ENCODE measurements at places on chromosomes 1 and 21.

- no peak for DNase-seq
These were observed 47.6 kb upstream of the LRP8 start for GRCh38 chr1:53375440-53375839.

GRCh38 chr1:154969246-154969645 is 1.3 kb downstream of the SHC1 start:
- no peak for DNase-seq

DNA sequence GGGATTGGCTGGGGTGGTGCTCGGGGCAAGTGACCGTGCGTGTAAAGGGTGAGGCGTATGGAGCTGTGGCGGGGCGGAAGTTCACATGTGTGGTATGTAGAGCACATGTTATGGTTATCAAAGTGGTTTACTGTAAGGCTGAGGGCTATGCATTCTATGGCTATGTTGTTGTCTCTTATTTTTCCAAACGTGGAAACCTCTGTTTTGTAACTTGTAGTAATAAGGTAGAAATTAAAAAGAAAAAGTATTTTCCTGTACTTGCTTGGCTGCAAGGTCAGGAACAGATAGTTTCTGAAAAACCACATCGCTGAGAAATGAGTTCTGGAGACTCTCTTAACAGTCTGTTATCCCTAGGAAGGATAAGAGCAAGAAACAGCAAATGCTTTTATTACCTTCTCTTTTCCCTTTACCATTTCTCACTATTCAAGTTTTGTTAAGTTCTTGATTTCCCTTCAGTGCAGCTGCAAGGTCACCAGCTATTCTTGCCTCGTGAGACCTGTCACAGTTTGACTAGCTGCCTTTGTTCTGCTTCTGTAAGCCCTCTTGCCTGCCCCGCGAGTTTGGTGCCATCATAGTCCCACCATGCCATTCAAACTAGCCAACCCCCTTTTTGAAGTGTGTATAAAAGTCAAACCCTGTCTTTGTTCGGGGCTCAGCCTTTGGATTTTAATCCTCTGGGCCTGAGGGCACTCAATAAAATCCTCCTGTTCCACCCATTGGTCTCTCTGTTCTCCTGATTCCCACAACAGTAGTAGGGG is 9.5 kb downstream of the RNU1-2 start:
- DNase-seq, result no peak

DNA sequence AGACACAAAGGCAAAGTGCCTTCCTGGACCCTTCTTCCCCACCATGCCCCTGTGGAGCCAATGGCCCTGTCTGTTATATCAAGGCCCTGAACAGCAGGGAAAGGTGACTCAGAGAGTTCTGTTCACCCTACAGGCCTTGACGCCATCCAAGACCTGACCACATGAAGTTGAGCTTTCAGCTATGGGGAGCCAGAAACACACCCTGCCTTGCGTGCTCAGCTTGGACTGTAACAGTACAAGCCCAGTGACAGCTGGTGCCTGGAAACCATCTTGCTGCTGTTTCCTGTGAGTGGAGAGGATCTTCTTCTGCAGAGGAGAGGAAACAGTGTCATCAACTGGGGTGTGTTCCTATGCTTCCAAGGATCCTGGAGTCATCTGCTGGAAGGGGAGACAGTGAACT is 165.0 kb upstream of the IRF2BP2 start:
- DNase-seq, result no peak

- no peak for DNase-seq
These were observed 3.8 kb downstream of the SMIM1 start for GRCh38 chr1:3776231-3776961.

DNA sequence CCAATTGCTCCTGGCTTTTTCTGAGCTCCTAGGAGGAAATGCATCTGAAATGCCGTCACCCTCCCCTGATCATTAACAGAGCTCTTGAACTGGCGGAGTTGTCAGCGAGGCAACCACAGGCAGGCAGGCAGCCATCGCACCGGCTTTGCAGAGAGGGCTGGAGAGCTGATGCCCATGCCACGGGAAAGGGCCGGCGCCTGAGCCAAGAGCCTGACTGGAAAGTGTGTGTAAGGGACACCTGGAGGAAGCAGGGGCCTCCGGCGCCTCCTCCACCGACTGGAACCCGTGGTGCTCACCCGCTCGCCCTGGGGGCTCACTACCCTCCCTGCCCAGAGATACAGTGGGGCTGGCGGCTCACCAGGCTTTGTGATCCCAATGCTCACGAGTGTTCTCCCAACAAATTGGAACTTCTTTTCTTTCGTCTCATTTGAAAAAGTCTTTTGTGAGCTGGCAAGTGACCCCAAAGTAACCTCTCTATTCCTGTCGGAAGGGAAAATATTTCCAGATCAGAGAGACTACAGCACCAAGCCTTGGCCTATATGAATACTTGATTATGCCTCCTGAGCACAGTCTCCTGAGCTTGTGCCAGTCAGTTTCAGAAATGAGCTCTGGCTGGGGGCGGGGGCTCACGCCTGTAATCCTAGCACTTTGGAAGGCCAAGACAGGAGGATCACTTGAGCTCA is 97.7 kb upstream of the SLC25A33 start:
- DNase-seq, result no peak

GRCh38 chr1:207883104-207883651 is 27.7 kb downstream of the CD34 start:
- DNase-seq, result no peak

- no peak for DNase-seq
These were observed 2.5 kb upstream of the CHTOP start for GRCh38 chr1:153631047-153632022.

DNA sequence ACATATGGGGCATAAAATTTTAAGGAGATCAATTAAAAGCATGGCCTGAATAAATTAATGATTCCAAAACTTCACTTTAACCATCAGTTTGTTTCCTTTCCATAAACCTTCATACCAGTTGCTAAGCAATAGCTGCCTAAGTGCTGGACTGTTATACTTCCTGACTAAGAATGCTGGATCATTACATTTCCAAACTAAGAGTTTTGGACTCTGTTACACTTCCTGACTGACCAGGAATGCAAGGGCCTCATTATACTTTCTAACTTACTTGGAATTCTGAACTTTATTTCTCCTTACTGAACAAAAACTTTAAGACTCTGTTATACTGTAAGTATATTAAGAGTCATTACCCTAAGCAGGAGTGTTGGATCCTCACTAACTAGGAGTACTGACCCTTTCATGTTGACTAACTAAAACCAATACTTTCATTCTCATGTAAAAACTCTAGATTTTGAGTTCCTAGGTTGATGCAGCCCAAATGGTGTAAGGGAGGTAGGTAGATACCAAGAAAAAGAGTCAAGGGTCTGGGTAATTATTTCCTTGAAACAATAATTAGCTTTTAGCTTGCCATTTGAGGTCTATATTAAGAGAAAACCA is 118.2 kb downstream of the FAF1 start:
- no peak for DNase-seq

DNA sequence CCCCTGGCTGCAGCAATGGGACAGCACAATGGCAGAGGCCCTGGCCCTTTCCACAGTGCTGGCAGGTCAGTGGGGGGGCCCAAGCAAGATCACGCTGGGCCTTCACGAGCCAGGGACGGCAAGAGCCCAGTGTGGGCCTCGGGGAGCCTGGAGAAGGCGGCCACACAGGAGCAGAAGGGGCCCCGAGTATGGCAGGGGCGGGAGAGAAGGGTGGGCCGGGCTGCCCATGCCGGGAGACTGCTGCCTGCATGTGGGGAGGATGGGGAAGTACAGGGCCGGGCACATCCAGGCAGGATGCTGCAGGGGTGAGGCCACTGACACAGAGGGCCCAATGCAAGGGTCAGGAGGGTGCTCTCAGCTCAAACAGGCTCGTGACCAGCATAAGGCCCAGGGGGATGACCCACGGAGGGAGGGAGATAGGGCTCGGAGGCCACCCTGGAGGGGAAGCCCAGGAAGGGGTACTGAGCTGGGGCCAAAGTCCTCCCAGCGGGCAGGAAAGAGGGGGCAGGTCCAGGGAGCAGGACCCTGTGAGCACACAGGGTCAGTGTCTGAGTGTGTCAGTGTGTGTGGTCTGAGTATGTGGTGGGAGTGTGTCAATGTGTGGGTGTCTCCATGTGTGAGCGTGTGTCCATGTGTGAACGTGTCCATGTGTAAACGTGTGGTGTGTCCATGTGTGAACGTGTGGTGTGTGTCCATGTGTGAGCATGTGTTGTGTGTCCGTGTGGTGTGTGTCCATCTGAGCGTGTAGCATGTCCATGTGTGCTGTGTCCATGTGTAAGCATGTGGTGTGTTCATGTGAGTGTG is 13.1 kb downstream of the SLC19A1 start:
- no peak for DNase-seq

- no peak for DNase-seq
These were observed 91.6 kb downstream of the GALNT2 start for GRCh38 chr1:230158415-230159291.

DNA sequence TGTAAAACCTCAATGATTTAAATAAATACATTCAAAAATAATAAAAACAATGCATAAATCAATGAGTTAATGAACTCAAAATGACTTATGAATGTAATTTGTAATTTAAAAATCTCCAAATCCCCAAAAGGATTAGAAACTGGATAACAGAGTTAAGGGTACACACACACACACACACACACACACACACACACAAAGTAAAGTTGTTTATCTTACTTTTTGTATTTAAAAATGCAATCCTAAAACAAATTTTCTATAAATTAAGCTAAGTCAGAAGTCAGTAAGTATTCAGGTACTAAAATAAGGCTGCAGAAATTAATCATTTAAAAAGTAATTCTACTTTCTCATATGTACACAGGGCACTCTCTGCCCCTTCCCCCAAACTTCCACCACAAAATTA is 1.8 kb downstream of the LRIF1 start:
- no peak for DNase-seq

GRCh38 chr1:84152649-84153056 is 8.6 kb downstream of the PRKACB start:
- DNase-seq, result no peak
